ENCODE measurements at places on chromosomes 4 and X.

GRCh38 chrX:22800806-22801205 lies 199.0 kb upstream of the DDX53 start:
- DNase-seq: no peak

- peak; percentile 27 for DNase-seq
Measured at GRCh38 chrX:110087485-110088356, 84.8 kb downstream of the TMEM164 start.

DNA sequence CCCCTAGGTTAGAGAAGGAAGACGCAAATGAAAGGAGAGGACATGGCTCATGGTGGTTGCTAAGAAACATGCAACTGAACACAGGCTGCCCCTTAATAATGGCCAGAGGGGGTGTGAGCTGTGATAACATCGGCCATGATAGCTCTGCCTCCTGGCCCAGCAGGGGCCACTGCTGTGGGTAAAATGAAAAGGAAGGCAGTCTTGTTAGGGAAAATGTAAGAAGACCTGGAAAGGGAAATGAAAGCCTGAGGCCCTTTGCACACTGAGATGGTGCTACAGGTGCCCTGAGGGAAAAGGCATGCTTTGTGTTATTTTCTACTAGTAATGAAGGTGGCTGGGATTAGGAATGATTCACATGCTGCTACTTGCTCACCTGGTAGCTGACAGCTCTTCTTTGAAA lies 123.6 kb upstream of the MID1 start:
- DNase-seq: no peak

DNA sequence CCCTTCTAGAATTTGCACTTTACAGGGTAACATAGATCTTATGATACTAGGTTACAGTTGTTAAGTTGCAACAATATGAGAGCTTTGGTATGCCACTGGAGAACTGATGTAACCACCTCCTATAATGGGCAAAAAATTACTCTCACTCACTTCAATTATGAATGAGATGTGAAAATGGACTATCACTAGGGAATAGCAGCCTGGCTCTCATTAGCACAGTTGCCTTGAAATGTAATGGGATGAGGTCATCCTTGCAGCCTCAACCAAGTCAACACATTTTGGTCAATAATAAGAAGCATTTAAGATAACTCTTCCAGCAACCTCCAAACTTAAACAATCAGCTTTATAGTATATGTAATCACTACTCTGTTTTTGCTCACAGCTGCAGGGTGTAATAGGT lies 69.4 kb downstream of the TBC1D9 start:
- DNase-seq: no peak

- DNase-seq: no peak
Measured at GRCh38 chr4:8077181-8078108, 81.2 kb downstream of the ABLIM2 start.

- DNase-seq: no peak
Measured at GRCh38 chr4:59936566-59936965, 1263.6 kb upstream of the ADGRL3 start.

GRCh38 chrX:134144231-134144630 lies 92.8 kb upstream of the CCDC160 start:
- DNase-seq: peak; percentile 4

GRCh38 chr4:3016961-3017360 lies 53.6 kb downstream of the GRK4 start:
- no peak for DNase-seq

GRCh38 chr4:176508780-176509331 lies 189.1 kb downstream of the SPCS3 start:
- no peak for DNase-seq

DNA sequence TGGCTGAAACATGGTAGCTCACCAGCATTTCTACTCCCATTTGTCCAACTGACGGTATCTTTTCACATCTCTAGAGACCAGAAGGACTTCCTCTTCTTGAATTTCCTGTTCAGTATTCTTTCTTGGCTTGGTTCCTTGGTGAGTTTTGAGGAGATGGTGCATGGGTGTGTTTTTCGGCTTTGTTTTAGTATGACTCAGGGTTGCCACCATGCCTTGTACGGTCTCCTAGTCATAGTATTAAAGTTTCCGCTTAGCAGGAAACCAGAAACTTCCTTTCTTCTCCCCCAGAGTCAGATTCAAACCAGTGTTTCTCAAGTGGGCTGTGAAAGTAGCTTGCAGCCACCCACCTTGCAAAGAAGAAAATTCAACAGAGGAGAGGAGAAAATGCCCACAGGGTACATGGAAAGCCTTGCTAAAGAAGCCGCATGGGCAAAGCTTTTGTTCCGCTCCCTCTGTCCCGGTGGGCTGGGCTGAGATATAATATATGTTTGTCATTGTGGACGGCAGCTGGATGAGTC lies 5.7 kb downstream of the CD99 start:
- peak; percentile 59 for DNase-seq

- no peak for DNase-seq
Measured at GRCh38 chr4:184032091-184032490, 127.0 kb downstream of the STOX2 start.

- no peak for DNase-seq
Measured at GRCh38 chr4:88526221-88526815, 2.7 kb upstream of the PYURF start.

- DNase-seq: no peak
Measured at GRCh38 chrX:97854086-97854485, 970.4 kb downstream of the RPA4 start.

DNA sequence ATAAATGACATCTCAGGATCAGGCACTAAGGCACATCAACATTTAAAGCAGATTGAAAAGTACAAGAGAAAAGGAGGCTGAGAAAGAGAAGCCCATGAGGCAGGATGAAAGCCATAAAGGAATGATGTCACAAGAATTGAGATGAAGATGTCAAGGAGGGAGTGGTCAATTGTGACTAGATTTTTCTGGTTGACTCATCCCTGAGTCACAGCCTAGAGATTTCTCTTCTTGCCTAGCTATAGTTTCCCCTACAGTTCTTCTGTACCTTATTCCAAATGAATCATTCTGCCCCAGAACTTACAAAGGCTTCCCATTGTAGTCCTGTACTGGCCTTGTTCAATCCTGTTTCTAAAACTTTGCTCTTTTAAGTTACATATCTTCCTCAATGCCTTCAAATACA lies 3.4 kb upstream of the USP53 start:
- DNase-seq: no peak

DNA sequence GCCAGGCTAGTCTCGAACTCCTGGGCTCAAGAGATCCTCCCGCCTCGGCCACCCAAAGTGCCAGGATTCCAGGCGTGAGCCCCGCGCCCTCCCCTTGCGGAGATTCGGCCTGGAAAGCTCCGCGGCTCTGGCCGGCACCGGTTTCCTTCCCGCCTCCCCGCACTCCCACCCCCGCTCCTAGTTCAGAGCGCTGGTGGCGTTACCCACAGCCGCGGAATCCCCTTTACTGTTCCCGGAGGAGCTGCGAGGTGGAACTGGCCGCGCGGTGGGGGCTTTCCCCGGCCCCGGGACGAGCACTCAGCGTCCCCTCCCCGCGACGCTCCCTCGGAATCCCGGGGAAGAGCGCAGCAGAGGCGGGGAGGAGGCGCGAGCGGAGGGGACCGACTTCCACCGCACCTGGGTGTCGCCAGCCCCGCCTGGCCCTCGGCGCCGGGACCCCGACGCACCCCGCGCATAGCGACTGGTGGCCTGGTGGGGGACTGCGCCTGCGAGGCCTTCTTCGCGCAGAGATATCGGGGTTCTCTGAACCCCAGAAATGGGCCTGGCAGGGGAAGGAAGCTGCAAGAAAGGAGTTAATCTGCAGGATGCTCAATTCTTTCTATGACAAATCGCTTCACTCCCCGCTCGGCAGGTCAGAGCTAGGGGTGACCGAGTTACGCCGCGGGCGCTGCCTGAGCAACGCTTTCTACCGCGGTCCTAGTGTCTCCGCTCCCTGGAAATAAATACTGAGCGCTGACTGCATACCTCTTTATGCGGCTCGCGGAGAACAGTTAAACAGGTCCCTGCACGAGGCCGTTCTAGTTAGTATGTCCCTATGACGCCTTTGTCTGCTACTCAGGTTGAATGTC lies 14.6 kb upstream of the SLC25A4 start:
- no peak for DNase-seq

DNA sequence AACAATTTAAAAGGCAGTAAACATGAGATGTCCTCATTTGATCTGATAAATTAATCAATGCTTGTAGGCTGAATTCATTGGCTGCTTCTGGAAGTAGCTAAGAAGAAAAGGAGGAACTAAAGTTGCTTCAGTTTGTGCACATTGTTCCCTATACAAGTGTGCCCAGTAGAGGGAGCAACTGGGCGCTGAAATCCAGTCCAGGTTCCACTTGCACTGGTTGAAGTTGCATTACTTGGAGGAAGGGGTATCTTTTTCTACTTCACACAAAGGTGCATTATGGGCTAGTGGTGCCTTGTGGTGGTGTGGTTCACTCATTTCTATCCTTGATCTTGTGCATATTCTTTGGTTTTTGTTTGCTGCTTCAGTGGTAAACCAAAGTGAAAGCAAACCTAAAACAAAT lies 67.9 kb upstream of the SOX3 start:
- no peak for DNase-seq

- no peak for DNase-seq
Measured at GRCh38 chr4:54038056-54038455, 26.3 kb downstream of the CHIC2 start.

DNA sequence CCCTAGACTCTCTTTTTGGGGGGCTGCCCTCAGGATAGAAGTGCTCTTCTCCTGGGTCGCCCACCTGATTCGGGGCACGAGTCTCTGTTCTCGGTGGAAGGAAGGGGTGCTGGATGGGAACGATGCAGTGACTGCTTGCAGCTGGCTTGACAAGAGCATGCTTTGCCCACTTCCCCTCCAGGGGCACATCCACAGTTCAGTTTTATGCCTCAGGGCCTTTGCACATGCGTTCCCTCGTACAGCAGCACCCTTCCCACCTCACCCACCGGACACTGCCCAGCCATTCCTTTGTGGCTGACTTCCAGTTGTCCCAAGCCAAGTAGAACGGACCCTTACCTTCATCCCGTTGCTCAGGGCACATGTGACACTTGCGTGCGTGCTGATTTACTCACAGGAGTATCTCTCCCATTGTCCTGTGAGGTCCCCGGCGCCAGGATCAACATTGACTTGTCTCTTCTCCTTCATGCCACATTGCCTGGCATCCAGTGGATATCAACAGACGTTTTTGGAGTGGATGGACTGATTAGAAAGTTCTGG lies 60.0 kb downstream of the C4orf50 start:
- DNase-seq: no peak

DNA sequence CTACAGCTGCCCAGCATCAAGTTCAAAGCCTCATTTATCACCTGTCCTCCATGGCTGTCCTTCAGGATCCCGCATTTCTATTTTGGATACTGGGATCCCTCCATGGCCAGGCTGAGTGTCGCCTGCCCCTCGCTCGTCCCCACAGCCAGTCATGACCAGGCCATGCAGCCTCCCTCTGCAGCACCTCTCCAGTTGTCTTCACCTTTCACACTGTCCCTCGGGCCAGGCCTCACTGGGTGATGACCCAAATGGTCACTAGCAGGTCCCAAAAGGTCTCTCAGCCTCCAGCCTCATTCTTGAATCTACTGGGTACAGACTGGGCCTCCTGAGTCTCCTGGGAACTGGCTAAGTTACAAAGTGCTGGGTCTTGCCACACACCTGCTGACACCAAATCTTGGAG lies 48.7 kb upstream of the HELT start:
- DNase-seq: no peak

Measured in CD4-positive, alpha-beta T cell (primary cell).